ENCODE measurements at places on chromosomes 3 and 15. TPM values are rescaled to one million over a fixed set of nuclear protein-coding genes. Genes with fewer than 3 reads are reported as not detected.

The FAIM gene
- total RNA-seq, result 3.3 TPM

The ANKRD34C gene
- under 0.01 TPM for total RNA-seq

The SCAANT1 gene
- not detected for total RNA-seq

The ARHGAP11A gene
- 0.42 TPM for total RNA-seq

The SMCO1 gene
- total RNA-seq, result not detected

The C3orf49 gene
- not detected for total RNA-seq

The MESP1 gene
- 0.14 TPM for total RNA-seq

The AGBL1 gene
- total RNA-seq, result not detected

The SPESP1 gene
- 2.0 TPM for total RNA-seq

The ZNF80 gene
- total RNA-seq, result not detected

The PIGZ gene
- total RNA-seq, result 1.4 TPM

The ADAMTS9 gene
- 13.5 TPM for total RNA-seq

The LTF gene
- 14.7 TPM for total RNA-seq

The ABHD5 gene
- total RNA-seq, result 22.5 TPM

The GOLGA6L25 gene
- not detected for total RNA-seq

The CPNE4 gene
- total RNA-seq, result not detected

The AADACL2 gene
- total RNA-seq, result not detected

The NISCH gene
- 18.5 TPM for total RNA-seq

The FOXB1 gene
- not detected for total RNA-seq

The RLBP1 gene
- total RNA-seq, result not detected

The ARL8B gene
- total RNA-seq, result 36.2 TPM

The LINGO1 gene
- total RNA-seq, result 0.50 TPM

The CCR9 gene
- not detected for total RNA-seq

The PTX3 gene
- 0.28 TPM for total RNA-seq

The PRR23B gene
- total RNA-seq, result not detected

The RASSF1 gene
- 12.2 TPM for total RNA-seq

The OR5K2 gene
- total RNA-seq, result not detected

The AADAC gene
- total RNA-seq, result 144 TPM

The CYB561D2 gene
- total RNA-seq, result 16.0 TPM

The PATL2 gene
- total RNA-seq, result 1.0 TPM

The SUCLG2 gene
- 114 TPM for total RNA-seq

The CHRNA5 gene
- total RNA-seq, result 0.17 TPM

The TGM5 gene
- total RNA-seq, result not detected

The LIPC gene
- total RNA-seq, result 268 TPM

The RYR3 gene
- total RNA-seq, result 0.08 TPM

The PLCB2 gene
- total RNA-seq, result 13.3 TPM

The RHOV gene
- 0.05 TPM for total RNA-seq

The HYKK gene
- total RNA-seq, result 1.7 TPM

The GHRL gene
- total RNA-seq, result 1.3 TPM

The PRTG gene
- total RNA-seq, result 0.33 TPM

The KNG1 gene
- total RNA-seq, result 918 TPM

The LRRC2 gene
- total RNA-seq, result 0.93 TPM

The ERC2 gene
- 0.25 TPM for total RNA-seq

The SELENOS gene
- 25.8 TPM for total RNA-seq

The GOLGA8H gene
- total RNA-seq, result not detected

The CCR1 gene
- 10.7 TPM for total RNA-seq

The GOLGA6L2 gene
- not detected for total RNA-seq

The OSTN gene
- not detected for total RNA-seq

The NPAP1 gene
- 0.08 TPM for total RNA-seq

The GOLGA8S gene
- total RNA-seq, result 0.25 TPM

The DPPA4 gene
- total RNA-seq, result 3.1 TPM

The FAM107A gene
- 1.3 TPM for total RNA-seq

The EPHA6 gene
- 0.17 TPM for total RNA-seq

The DUOXA1 gene
- not detected for total RNA-seq

The ZDHHC23 gene
- total RNA-seq, result 16.2 TPM

The NEO1 gene
- total RNA-seq, result 5.6 TPM

The ARRDC4 gene
- 13.4 TPM for total RNA-seq

Measured in liver (tissue), 10 donors.